Colonic mucosa (tissue), 4 donors: ENCODE measurements at places on chromosomes 16 and 17. TPM values are rescaled to one million over a fixed set of nuclear protein-coding genes. Genes with fewer than 3 reads are reported as not detected.
A peak's percentile ranks its signal among the peaks of the same experiment; 100 is the strongest.

Gene CCL8
- total RNA-seq: 0.94 TPM

Gene CD300H
- total RNA-seq: not detected

- H3K36me3 ChIP-seq: no peaks in the 10 kb centered on the region
- no peaks in the 10 kb centered on the region for H3K27me3 ChIP-seq
- H3K4me1 ChIP-seq: no peaks in the 10 kb centered on the region
- DNase-seq: no peak
Observed at GRCh38 chr16:11049396-11050059, 105.2 kb downstream of the CLEC16A start.

DNA sequence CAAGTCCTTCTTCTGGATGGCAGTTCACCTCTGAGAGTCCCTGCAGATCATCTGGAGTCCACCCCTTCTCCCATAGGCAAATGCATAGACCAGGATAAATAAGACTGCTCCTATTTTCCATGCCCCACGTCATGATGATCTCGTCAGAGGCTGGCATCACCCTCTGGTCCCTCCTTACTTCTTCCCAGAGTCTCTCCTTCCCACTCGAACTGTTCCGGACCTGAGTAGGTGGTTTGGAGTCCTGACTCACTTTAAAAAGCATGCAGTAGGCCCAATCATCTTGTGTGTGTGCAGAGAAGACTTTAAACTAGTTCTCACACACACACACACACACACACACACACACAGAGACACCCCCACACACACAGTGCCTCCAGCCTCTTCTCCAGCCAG is 72.0 kb downstream of the SOX9 start:
- H3K4me3 ChIP-seq: no peak overlapping the region
- no peaks in the 10 kb centered on the region for H3K27me3 ChIP-seq
- no peak for DNase-seq
- H3K36me3 ChIP-seq: no peaks in the 10 kb centered on the region
- H3K4me1 ChIP-seq: no peaks in the 10 kb centered on the region

GRCh38 chr16:84144209-84144858 is 643 bp downstream of the HSDL1 start:
- H3K27me3 ChIP-seq: no peaks in the 10 kb centered on the region
- H3K27ac ChIP-seq: peak overlapping the region; percentile 65
- H3K36me3 ChIP-seq: no peaks in the 10 kb centered on the region

- H3K27ac ChIP-seq: peak overlapping the region; percentile 73
- peak; percentile 89 for DNase-seq
- no peaks in the 10 kb centered on the region for H3K36me3 ChIP-seq
- H3K4me1 ChIP-seq: peaks cover 61% of the 10 kb centered on the region
Observed at GRCh38 chr16:67447508-67448076, 16.7 kb downstream of the HSD11B2 start.

Gene ALOX12B
- 0.69 TPM for total RNA-seq

- H3K4me1 ChIP-seq: peaks cover 12% of the 10 kb centered on the region
- no peaks in the 10 kb centered on the region for H3K27me3 ChIP-seq
- no peaks in the 10 kb centered on the region for H3K36me3 ChIP-seq
- H3K27ac ChIP-seq: no peak overlapping the region
Observed at GRCh38 chr16:68244481-68244902, 681 bp upstream of the PLA2G15 start.
